ENCODE measurements at places on chromosomes 1 and 21.

DNA sequence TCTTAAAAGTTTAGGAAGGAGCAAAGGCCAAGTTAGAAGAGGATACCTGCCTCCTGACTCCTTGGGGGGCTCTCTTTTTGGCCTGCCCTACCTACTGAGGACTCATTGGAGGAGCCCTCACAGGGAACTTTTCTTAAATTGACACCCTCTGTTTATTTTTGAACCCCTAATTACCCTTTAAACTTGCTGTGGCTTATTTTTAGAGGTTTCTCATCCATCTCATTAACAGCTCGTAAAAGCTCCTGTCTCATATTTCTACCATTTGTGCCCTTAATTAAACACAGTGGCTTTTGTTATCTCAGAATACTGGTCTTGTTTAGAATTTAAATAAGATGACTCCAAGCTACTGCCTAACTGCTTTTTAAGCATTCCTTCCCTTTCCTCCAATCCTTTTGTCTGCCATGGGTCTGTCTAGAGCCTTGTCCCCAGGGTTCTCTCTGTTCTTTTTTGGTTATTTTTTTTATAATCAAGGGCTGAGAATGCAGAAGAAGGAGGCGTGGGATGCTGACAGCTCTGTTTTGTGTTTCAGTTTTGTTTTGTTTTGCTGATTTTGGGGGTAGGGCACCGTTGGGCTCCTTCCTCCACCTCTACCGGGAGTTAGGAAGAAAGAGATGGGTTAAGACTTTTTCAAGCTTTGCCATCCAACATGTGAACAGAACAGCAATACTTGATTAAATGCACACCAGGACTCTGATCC lies 78.0 kb downstream of the SYT6 start:
- no peak for DNase-seq

- DNase-seq = no peak
Measured at GRCh38 chr1:183277821-183278738, 92.0 kb downstream of the LAMC2 start.

DNA sequence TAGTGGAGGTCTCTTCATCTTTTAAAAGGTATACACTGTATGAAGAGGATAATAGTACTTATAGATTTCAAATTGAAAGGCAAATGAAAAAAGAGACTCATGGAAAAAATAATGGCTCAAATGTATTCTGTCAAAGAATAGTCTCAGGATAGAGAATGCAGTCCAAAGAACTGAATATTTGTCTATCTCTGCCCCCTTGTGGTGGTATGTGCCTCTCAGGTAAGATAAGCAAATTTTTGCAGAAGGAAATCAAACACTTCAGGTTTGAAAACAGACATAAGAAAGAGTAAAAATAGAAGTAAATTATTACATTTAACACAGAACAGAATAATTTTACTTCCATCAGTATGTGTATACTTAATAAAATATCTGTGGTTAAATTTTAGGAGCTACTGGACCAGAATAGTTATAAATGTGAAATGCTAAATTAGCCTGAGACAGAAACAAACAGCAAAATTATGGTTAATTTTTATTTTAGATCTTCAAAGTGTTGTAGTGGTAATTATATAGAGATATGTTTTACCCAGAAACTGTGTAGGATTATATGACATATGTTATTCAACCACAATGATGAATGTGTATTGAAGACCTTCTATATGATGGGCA lies 164.4 kb upstream of the PALMD start:
- DNase-seq = peak; percentile 5

- no peak for DNase-seq
Measured at GRCh38 chr1:108201687-108202086, 1.5 kb upstream of the SLC25A24 start.

DNA sequence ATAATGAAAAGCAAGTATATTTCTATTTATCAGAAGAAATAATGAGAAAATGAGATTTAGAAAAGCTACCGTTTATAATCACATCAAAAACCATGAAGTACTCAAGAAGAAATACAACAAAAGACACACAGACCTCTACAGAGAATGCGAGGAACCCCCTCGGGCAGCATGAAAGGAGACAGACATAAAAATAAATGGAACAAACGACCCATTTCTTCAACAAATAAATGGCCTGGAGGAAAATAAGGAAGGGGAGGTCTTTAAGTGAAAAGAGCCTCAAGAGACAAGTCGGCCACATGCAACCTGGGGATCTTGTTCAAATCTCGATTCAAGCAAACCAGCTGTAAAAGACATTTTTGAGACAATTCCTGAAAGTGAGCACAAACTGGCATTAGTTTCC lies 6.0 kb downstream of the CFAP74 start:
- no peak for DNase-seq

DNA sequence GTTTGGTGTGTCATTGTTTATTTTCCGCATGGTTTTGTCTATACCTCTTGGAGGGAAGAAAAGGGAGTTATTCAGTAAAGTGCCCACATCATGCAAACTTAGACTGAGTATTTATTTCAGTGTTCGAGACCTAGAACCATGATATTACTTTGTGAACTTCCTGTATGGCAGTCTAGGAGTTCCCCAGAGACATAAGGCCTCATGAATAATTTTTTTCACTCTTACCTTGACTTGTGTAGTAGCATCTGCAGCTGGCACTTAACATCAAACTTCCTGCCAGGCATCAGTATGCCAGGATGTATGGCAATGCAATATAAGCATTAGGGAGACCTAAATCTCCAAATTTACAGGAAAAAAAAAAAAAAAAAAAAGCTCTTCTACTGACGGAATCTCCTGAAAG lies 287.7 kb downstream of the NEGR1 start:
- DNase-seq = no peak

DNA sequence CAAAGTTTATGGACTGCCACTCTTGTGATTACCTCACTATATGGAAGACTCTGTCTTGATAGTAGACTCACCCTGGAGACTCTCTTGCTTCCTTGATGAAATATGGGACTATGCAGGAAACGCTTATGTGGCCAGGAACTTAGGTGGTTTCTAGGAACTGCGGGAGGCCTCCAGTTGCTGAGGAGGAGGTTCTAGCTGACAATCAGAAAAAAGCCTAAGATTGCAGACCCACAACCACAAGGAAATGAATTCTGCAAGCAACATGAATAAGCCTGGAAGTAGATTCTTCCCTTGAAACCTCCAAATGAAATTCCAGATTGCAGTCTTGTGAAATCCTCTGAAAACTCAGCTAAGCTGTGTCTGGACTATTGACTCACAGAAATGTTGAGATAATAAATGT lies 88.9 kb upstream of the COL11A1 start:
- no peak for DNase-seq

GRCh38 chr1:32494196-32494595 lies 29.3 kb downstream of the ZBTB8B start:
- DNase-seq = no peak

GRCh38 chr1:43276673-43277072 lies 6.9 kb downstream of the TMEM125 start:
- DNase-seq = no peak

- DNase-seq = no peak
Measured at GRCh38 chr1:223772771-223773160, 60.4 kb downstream of the CAPN2 start.

GRCh38 chr1:94621395-94621794 lies 79.8 kb upstream of the F3 start:
- DNase-seq = no peak

DNA sequence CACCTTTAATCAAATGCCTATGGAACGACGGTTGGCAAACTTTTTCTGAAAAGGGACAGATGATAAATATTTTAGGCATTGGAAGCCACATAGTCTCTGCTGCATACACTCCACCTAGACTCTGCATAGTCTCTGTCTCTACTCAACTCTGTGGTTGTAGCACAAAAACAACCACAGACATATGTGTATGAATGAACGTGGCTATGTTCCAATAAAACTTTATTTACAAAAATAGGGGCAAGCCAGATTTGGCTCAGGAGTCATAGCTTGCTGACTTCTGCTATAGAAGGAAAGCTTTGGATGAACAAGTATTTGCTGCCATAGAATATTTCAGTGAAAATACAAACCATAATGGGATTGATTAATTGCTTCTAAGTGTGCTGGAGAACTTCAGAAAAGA lies 37.5 kb upstream of the ADORA3 start:
- DNase-seq = no peak

- DNase-seq = no peak
Measured at GRCh38 chr1:97017895-97018294, 296.3 kb downstream of the PTBP2 start.

DNA sequence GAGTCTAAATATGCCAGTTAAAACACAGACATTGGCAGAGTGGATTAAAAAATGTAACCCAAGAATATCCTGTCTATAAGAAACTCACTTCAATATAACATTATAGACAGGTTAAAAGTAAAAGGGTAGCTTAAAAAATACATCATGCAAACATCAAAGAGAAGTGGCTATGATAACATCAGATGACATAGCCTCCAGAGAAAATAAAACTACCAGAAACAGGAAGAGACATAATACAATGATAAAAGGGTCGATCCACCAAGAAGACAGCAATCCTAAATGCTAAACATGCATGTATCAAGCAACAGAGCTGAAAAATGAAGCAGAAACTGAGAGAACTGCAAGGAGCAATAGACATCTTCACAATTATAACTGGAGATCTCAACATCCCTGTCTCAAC lies 190.2 kb upstream of the NR5A2 start:
- DNase-seq = no peak

- no peak for DNase-seq
Measured at GRCh38 chr1:209790286-209791193, 6.2 kb upstream of the C1orf74 start.

GRCh38 chr1:28244549-28245251 lies 8.8 kb downstream of the ATP5IF1 start:
- DNase-seq = no peak

DNA sequence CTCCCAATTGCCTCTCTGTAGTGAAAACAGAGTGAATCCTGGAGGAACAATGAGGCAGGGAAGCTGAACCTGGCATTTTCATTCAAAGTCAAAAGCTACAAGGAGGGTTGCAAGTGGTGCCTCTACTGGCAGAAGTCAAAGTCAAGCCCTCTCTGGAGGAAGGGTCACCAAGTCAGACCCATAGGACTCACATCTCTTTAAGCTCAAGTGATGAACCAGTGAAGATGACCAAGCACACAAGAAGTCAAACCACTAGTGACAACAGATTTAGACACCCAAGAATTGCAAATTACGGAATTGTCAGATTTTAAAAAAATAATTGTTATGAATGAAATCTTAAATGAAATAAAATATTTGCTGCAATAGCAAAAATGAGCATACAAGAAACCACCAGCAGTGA lies 81.1 kb upstream of the ATP1B1 start:
- no peak for DNase-seq

Measured in GM18507 (cell line).